ENCODE measurements at places on chromosomes 16 and 17. TPM values are rescaled to one million over a fixed set of nuclear protein-coding genes. Genes with fewer than 3 reads are reported as not detected.

- no peak for DNase-seq
Measured at GRCh38 chr17:1480747-1481465, 11.6 kb downstream of the MYO1C start.

GRCh38 chr17:29581583-29582253 lies 7.7 kb downstream of the GIT1 start:
- DNase-seq = no peak

NOD2 gene
- 0.07 TPM for total RNA-seq

GRCh38 chr16:50372611-50373344 lies 4.0 kb upstream of the BRD7 start:
- DNase-seq = no peak

CEMP1 gene
- total RNA-seq = not detected

DNA sequence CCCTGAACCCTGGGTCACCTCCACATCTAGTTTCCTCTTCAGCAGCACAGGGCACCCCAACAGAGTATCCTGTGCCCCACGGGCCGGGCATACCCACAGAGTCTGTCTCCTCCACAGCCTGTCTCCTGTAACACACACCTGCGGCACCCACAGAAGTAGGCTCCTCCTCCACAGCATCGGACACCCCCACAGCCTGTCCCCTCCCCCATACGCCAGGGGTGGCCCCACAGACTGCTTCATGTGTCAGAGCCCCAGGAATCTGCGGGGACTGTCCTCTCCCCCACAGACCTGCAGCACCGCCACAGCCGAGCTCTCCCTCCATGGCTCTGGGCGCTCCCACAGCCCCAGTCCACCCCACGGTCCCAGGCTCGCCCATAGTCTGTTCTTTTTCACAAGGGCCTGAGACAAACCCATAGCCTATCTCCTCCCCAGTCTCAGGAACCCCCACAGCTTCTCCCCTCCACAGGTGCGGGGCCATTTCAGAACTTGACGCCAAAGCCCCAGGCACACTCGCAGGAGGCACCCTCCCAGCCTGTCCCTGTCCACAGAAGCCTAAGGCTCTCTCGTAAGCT lies 1.4 kb downstream of the KIAA0753 start:
- DNase-seq = no peak

GRCh38 chr16:56615353-56615752 lies 7.0 kb downstream of the MT2A start:
- DNase-seq = no peak

DNA sequence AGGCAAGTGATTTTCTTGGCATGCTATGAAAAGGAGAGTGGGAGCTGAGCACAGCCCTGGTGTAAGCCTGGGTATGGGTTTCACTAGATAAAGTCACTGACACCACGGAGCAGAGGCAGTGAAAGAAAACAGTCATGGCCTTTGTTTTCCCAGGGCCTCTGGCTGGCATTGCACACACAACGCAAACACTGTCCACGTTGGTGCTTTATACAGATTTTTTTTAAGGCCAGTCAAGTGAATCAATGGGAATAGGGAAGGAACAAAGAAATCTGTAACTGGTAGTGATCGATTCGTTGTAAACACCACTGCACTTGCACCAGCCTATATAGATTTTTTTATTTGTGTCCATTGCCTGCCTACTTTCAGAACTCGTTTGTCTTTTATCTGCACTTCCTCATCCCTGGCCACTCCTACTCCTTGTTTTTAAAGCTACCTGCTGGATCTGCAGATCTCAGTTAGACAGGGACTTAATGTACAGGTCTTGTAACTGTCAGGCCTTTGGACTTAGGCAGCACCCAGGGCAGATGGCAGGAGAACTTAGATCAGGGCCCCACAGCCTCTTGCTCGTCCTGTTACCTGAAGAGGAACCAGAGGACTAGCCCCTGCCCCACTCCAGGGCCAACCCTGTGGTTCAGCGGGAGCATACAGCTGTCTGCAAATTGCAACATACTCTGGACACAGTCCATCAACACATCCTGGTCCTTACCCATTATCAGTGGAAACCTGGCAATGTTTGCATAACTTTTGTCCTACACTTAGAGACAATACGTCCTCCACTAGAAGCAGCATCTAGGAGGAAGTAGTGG lies 10.6 kb upstream of the TMIGD1 start:
- peak; percentile 82 for DNase-seq

DNA sequence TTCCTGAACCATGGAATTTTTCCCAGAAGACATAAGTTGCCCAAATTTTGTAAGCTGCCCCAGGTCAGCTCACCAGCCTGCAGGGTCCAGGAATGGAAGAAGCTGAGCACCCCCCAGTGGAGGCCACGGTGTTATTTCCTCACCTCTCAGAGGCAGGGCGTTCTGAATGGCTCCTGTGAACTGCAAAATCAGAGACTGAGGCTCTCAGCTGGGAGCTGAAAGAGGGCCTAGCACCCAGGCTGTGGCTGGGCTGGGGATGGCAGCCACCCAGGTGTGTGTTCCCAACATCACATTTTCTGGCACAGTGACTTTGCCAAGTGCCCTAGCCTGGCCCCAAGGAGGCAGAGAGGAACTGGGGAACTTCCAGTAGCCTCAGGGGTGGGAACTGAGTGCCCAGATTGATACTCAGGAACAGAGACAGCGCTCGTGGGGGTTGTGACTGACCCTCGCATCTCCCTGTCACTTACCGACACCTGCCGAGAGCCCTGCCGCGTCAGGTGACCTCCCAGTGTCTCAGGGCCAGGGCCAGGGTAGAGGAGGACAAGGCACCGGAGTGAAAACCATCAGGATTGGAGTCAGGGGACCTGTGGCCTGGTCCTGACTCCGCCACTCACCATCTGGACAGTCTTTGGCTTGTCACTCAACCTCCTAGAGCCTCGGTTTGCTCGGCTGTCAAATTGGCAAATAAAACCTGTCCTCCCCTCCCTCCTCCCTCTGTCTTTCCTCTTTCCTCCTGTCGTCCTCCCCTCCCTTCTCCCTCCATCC lies 11.3 kb downstream of the CACNG4 start:
- DNase-seq = no peak

GDPD3 gene
- total RNA-seq = not detected

TTC19 gene
- 59.8 TPM for total RNA-seq

GRCh38 chr16:2706611-2707311 lies 13.3 kb downstream of the PRSS27 start:
- no peak for DNase-seq

- DNase-seq = no peak
Measured at GRCh38 chr17:55005520-55005919, 37.0 kb downstream of the STXBP4 start.

TEKT5 gene
- total RNA-seq = not detected

GRCh38 chr17:50972577-50972976 lies 106.4 kb upstream of the TOB1 start:
- no peak for DNase-seq

MPRIP gene
- total RNA-seq = 102 TPM

- DNase-seq = no peak
Measured at GRCh38 chr17:48718227-48718760, 4.0 kb downstream of the PRAC1 start.

DNA sequence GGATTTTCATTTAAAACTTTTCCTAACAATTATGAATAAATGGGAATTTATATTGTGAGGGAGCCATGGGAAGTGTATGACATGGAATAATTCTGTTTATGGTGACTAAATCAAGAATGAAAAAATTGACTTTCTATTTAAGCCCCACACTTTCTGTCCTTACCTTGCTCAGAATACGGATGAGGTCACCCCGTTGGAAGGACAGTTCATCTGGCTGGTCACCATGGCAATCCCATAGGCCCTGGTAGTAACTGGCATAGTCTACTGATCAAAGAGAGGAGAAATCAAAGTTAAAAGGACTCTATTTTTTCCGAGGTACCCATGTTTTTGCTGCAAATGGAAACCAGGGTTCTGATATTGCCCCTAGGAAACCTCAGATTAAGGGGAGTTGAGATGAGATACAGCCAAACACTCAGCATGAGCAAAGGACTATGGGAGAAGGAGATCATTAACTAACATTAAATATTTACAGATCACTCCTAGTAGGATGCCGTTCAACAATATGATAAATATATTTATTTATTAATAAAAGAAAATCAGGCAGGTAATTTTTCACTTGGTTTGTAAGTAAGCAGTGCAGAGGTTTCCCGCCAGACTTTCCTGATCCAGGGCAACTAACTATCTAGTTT lies 54.9 kb downstream of the SNX11 start:
- no peak for DNase-seq

OR4D1 gene
- not detected for total RNA-seq

MYL11 gene
- not detected for total RNA-seq

Data from epithelial cell of proximal tubule (primary cell).